Calu3 (cell line): ENCODE measurements at places on chromosomes 3 and 15.

- no peak for DNase-seq
Observed at GRCh38 chr3:38008191-38008701, 17.7 kb downstream of the VILL start.

GRCh38 chr3:113421082-113421481 is 20.2 kb downstream of the CFAP44 start:
- DNase-seq = no peak

DNA sequence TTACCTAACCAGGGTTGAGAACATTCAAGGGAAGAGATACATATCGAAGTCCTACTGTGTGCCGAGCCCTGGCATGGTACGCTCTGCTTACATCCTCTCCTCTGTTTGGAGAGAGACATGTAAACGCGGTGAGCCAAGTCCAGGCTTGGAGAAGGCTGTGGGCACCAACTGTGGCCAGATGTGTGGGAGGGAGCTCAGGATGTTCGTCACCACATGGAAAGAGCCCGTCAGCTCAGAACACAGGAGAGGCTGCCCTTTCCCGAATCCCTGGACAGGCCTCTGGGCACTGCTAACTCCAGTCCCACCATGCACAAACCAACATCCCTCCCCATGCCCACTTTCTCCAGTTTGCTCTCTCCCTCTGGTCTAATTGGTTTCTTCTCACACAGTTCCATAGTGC is 43.0 kb downstream of the MESD start:
- DNase-seq = no peak

GRCh38 chr3:152122851-152123250 is 145.9 kb upstream of the MBNL1 start:
- no peak for DNase-seq

- DNase-seq = no peak
Observed at GRCh38 chr15:65399001-65399706, 21.4 kb upstream of the IGDCC3 start.

DNA sequence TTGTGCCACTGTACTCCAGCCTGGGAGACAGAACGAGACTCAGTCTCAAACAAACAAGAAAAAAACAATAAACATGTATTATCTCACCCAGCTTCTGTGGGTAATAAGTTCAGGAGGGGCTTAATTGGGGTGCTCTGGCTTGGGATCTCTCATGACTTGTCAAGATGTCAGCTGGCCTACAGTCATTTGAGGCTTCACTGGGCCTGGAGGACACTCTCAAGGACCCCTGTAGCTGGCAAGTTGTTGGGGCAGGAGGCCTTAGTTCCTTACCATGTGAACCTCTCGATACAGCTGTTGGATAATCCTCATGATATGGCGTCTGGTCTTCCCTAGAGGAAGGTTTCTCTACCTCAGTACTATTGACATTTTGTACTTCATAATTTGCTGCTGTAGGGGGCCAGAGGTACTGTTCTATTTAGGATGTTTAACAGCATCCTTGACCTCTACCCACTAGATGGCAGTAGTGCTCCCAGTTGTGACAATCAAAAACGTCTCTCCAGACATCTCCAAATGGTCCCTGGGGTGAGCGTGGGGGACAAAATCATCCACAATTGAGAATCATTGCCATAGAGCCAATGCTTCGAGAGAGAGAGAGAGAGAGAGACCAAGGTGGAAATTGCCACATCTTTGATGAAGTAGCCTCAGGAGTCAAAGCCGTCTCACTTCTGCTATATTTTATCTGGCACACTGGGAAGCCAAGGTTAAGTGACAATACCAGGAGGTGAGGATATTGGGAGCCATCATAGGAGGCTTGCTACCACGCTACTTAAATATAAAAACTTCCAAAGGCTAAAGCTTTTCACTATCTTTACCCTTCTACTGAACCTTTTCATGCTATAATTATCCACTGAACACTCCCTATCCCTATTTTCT is 23.9 kb upstream of the SLTM start:
- peak; percentile 81 for DNase-seq

DNA sequence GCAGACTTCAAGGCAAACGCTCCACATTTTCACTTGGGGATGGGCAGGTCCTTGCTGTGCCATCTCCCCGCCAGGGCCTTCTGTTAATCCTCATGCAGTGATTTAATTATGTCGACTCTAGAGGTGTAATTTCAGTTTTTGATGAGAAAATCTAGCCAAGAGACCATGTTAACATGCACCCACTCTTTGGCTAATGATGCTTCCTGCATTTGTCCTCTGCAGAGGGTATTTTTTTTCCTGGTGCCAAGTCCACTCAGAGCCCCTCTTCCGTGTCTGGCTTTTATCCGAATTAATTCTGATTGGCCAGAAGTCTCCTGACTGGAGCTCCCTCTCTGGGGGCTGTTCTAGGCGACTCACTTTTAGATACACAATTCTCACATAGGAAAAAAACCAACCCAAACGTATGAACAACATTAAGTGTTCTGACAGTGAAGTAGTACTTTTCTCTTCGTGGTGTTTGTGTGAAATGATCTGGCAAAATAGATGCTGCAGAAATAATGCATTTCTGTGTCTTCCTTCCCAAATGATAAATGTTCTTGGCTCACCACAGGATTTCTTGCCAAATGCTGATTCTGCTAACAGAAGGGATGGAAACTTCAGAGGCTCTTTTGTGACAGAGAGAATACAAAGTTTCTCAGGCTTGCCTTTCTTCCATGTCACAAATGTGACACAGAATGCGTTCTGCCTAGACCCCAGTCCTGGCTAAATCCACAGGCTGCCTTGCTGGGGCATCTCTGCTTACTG is 190.0 kb downstream of the CACNA2D3 start:
- no peak for DNase-seq

DNA sequence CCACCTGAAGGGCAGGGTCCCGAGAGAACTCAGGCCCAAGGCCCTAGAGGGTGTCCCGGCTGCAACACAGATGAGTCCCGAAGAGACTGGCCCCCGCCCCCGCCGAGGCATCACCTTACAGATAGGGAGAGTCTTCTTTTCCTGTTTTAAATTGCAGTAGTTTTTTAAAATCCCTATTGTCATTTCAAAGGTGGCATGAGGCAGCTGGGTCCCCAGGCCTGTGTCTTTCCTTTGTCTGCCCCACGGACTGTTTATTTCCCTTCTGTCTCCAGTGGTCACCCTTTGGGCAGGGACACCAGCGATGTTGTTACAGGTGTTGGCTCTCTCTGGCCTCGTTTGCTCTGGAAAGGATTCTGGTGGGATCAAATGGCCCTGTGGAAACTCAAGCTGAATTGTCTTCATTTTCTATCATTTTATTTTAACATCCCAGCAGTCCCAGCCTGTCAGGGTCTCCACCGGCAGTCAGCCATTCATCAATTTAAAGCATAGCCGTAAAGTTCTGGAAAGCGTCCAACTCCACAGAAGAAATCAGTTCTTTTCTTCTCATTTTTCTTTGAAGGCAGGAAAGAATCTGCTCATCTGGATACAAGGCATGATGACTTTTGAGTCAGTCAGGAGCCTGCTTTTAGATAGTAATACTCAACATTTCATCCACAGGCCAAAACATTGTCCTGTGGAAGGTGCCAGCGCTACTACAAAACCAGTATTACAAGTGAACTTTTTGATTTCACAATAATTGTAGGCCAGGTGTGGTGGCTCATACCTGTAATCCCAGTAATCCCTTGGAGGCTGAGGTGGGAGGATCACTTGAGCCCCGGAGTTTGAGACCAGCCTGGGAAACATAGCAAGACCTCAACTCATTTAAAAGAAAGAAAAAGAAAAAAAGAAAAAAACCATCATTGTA is 96.2 kb downstream of the HES1 start:
- no peak for DNase-seq

DNA sequence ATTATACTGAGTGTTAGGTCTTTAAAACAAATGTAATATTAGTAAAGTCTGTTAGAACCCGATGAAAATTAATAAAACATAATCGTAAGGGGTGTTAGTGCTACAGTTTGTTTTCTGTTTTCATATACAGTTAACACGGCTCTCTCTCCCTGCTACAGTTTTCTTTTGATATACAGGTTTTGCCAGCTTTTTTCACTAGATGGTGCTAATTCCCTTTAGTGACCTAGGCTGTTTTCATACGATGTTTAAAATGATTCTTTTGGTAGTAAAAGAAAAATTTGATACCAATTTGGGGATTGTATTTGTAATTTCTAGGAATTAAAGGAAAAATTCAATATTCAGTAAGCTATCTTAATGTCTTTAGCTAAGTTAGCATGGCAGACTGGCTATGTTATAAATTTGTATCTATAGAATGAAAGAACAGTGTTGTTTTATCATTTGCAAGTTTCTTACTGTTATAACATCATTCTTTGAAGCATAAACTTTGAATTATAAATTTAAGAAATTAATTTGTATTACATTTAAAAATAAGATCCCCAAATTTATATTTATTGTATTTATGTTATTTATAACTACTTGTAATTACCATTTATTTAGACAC is 11.5 kb downstream of the APH1B start:
- peak; percentile 30 for DNase-seq

GRCh38 chr3:156705761-156706616 is 31.6 kb downstream of the TIPARP start:
- DNase-seq = no peak

- peak; percentile 67 for DNase-seq
Observed at GRCh38 chr3:156674911-156675829, 780 bp downstream of the TIPARP start.

DNA sequence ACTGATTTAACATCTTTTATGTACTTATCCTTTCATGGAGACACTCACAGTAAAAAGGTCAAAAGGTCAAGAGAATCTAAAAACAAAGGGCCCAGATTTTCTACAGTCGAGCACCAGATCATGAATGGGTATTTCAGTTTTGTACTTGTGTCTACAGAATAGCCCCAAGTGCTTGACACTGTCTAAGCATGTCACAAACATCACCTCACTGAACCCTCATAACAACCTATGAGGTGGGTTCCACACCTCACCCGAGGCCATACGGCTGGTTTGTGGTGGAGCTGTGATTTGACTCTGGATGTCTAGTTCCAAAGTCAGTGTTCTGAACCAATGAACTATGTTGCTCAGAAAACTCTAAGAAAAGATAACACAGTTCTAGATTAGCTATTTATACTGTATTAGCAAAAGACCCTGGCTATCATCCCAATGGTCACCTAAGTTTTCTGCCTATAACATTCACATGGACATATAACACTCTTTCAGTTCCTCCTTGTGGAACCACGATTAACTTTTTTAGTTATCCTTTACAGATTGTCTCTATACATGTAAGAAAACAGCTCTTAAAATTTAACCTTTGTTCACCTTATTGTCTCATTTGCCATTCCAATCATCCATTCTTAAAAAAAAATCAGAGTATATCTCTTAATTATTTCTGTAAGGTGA is 25.5 kb downstream of the TM6SF1 start:
- DNase-seq = no peak

DNA sequence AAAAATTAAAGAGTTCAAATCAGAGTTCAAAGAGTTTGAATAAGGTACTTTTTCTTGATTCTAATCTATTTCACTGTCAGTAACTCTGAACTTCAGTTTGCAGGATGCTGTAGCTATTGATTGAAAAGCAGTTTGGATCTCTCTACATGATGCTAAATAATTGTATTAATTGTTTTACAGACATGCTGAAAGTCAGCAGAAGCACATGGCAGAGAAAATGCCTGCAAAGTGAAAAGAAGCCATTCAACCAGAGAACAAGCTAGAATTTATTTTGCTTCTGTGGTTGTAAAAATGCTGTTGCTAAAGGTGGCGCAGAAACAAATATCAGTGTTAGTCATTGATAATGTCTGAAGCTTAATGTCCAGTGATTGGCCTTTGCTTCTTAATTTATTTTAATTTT is 92.1 kb upstream of the IL12A start:
- no peak for DNase-seq

GRCh38 chr3:72894976-72895552 is 7.2 kb downstream of the GXYLT2 start:
- DNase-seq = no peak

- DNase-seq = no peak
Observed at GRCh38 chr3:62531981-62532380, 158.6 kb upstream of the FEZF2 start.
